CD4-positive, alpha-beta T cell treated with Interleukin-2 at 100 ng/mL for 4 hours (primary cell): ENCODE measurements at places on chromosomes 3 and 15.

GRCh38 chr15:69388260-69388705 is 25.9 kb upstream of the KIF23 start:
- no peak for DNase-seq

DNA sequence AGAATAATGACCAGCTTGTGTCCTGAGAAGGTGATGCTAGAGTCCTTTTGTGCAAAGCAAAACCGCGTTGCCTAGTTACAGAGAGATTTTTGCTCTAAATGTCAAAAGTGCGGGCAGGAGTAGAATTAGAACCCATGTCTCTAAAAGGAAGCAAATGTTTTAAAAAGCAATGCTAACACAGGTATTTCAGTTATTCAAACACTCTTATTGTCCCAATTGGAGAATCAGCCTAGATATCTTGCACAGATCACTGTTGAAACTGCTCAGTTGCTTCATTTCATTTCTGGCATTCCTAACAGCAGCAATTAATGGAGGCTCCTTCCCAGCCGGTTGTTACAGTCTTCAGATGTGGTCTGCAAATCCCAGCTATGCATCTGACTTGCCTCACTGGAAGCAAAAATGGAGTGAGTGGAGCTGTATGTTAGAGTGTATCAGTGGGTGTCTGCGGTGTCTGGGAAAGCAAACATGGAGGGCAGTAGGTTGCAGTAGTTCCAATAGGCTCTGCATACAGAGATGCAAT is 55.6 kb upstream of the SEMA6D start:
- DNase-seq: no peak

GRCh38 chr15:62833646-62834045 is 208.9 kb upstream of the TPM1 start:
- DNase-seq: no peak

GRCh38 chr3:183278479-183279088 is 25.5 kb downstream of the B3GNT5 start:
- no peak for DNase-seq

DNA sequence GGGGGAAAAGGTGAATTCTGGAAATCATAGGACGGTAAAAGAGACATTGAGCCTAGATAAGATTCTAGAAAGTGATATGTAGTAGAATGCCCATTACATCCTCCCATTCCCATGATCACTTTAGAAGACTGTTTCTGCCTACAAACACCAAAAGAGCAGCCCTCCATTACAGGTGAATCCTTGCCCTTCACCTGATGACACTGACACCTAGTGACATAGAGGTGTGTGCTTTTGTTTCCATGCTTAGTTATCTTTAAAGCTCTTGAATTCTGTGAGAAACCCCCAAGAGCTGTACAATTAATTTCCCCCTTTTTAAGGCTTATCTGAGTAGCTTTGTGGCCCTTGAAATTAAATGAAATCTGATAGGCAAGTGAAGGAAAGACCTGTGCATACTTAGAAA is 8.3 kb upstream of the BBX start:
- no peak for DNase-seq

DNA sequence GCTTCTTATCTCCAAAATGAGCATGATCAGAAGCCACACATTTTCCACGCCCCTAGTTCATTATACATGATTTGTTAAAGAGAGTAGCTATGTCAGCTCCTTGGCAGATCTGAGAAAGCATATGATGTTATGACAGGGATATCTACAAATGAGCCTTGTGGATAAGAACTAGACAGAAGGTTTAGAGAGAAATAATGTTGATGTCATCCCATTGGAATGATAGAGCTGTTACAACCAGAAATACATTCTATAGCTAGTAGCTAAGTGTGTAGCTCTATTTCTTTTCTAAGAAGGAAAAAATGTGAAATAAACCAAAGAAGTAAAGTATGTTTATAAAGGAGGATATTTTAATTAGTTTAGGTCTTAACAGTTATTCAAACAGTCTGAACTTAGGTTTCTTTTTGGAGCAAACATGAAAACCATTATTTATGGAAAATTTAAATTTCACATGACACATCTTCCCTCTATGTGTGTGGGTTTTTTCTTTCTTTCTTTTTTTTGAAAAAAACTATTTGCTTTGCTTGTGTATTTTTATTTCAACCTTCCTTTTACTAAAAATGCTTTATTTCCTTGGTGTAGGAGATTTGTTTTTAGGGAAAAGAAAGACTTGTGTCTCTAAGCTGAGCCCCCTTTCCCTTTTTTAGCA is 167.7 kb downstream of the GHSR start:
- no peak for DNase-seq

GRCh38 chr3:147886879-147887278 is 477.7 kb downstream of the ZIC1 start:
- no peak for DNase-seq

DNA sequence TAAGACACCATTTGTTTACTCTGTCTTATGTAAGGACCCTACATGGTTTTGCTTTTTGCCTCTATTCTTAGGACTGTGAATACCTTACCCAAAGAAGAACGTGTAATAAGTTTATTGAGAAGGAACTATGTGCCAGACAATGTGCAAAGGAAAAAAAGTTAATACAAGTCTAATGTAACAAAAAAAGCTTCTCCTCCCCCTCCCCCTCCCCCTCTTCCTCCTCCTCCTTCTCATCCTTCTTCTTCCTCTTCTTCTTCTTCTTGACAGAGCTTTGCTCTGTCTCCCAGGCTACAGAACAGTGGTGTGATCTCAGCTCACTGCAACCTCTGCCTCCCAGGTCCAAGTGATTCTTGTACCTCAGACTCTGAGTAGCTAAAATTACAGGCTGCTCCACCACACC is 50.9 kb upstream of the MITF start:
- no peak for DNase-seq

DNA sequence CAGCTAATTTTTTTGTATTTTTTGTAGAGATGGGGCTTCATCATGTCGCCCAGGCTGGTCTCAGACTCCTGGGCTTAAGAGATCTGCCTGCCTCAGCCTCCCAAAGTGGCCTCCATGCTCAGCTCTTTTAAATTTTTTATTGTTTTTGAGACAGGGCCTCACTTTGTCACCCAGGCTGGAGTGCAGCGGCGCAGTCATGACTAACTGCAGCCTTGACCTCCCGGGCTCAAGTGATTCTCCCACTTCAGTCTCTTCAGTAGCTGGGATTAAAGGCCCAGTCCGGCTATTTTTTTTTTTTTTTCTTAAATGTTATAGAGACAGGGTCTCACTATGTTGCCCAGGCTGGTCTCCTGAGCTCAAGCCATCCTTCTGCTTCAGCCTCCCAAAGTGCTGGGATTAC is 15.1 kb upstream of the BAHD1 start:
- no peak for DNase-seq

DNA sequence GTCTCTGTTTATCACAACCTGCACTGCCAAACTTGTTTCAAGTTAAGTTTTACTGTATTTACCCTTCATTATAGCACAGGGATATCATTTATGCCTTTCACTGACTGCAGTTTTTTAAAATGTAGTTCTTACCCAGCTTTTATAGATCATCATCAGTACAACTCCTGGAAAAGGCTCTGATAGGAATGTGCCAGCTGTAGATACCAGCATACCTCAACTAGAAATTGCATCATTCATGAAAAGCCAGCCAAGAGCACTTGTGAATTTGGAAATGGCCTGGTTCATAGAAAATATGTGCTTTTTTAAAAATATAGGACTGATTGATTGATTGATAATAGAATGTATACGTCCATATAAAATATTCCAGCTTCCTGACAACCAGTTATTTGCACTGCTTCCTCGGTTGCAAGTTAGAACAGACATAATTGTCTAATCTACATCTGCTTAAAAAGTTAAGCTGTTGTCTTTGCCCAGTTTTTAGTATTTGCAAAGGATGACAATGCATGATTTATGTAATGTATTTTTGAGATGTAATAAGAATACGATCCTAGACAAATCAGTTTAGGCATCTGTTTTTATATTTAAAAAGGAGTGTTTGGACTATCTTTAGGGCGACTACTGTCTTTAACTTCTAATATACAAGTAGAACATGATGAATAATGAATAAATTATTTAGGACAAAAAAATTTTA is 58.5 kb downstream of the DCUN1D1 start:
- DNase-seq: no peak

- DNase-seq: no peak
These were observed 208.4 kb upstream of the NANOGP8 start for GRCh38 chr15:35293353-35294130.

GRCh38 chr15:60476713-60477112 is 2.2 kb downstream of the ICE2 start:
- DNase-seq: no peak

DNA sequence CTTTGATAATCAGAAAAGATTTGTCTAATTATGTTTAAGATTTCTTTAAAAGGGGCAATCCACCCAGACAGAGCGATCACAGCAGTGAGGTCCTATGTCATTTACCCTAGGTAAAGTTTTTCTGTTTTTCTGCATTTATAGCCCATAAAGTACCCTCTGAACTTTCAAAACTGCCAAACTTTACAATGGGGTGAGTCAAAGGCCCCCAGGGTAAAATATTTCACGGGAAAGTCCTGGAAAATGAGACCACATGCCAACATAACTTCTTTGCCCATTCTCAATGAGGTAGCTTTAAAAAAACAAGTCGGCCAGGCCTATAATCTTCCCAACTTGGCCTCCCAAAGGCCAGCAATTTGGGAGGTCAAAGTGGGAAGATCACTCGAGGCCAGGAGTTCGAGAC is 53.0 kb downstream of the SUCLG2 start:
- DNase-seq: no peak

DNA sequence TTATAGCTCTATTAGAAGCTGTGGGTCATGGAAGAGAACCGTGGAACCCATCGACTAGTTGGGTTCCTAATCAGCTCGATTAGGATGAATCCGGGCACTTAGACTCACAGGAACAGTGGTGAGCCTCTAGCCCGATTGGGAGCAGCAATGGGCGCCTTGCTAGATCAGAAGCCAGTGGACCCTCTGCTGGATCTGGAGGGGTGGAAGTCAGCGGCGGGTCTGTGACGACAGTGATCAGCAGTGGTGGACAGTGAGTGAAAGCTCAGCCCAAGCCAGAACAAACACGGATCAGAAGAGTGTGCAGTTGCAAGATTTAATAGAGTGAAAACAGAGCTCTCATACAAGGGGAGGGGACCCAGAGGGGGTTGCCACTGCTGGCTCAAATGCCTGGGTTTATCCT is 1170.2 kb downstream of the OTOL1 start:
- no peak for DNase-seq

GRCh38 chr3:18071833-18072232 is 329.4 kb upstream of the TBC1D5 start:
- DNase-seq: no peak

DNA sequence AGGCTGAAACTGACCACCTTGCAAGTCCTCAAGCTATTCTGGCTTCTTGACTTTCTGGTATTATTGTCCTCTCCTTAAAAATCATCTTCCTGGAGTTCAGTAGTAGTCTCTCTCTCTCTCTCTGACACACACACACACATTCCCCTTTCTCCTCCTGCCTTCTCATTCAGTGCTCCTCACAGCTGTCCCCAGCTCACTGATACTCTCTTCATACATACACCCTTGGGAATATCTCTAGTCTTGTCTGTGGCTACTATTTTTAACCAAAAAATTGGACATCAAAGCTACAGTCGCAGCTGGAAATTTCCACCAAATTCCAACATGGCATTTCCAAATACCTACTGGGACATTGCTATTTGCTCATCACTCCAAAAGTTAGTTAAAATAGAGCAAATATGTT is 178.9 kb downstream of the ECT2 start:
- no peak for DNase-seq

DNA sequence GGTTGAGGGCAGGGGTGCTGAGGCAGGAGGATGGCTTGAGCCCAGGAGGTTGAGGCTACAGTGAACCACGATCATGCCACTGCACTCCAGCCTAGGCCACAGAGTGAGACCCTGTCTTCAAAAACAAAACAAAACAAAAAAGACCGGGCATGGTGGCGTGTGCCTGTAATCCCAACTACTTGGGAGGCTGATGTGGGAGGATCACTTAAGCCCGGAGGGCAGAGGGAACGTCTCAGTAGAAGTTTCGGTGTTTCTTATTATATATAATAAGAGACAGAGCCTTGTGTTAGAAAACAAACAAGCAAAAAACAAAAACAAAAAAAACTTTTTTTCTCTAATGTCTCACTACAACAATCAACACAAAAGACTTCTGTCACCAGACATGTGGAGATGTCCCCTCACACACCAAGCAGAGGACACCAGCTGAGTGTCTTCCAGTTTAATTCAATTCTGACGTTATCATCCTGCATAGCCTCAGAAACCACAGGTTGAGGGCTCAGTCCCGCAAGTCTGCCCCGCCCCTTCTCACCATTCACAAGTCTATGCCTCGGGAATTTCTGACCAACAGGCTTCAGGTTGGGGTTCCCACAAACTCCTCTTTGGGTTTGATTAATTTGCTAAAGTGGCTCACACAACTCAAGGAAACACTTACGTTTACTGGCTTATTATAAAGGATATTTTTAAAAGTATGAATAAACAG is 24.0 kb upstream of the EIF4A2 start:
- DNase-seq: no peak

DNA sequence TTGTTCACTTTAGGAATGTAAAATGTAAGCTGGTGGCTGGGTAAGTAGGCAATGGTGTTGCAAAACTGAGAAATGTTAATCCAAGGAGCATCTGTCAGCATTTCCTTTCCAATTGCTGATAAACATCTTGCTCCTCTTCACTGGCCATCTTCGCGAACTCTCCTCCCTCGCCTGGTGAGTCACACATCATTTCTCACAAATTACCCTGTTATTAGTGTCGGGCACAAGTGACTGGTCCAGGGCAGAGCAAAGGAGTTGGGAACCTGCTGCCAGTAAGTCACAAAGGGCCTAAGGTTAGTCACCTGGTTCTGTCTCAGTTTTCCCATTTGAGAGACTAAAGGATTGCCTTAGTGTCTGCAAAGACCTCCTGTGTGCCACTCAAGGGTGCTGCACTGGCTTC is 13.0 kb downstream of the CERS3 start:
- no peak for DNase-seq
